ENCODE measurements at places on chromosomes 6 and 20.

DNA sequence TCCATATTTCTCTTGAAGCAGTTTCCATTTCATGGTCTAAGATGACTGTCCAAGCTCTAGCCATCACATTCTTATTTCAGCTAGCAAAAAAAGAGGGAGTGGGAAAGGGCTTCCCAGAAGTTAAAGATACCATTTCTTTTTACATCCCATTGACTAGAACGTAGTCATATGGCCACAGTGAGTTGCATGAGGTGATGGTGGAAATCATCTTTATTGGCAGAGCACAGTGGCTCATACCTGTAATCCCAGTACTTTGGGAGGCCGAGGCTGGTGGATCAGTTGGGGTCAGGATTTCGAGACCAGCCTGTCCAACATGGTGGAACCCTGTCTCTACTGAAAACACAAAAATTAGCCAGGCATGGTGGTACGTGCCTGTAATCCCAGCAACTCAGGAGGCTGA, 99.6 kb downstream of the ISM1 start:
- no peak for DNase-seq

- no peak for DNase-seq
Observed at GRCh38 chr20:57031867-57032355, 234.5 kb downstream of the BMP7 start.

- DNase-seq: no peak
Observed at GRCh38 chr6:79070206-79070825, 7.7 kb downstream of the PHIP start.

GRCh38 chr6:4912559-4912958, 91.3 kb downstream of the RPP40 start:
- no peak for DNase-seq

GRCh38 chr6:155187106-155187505, 76.7 kb upstream of the CLDN20 start:
- no peak for DNase-seq

DNA sequence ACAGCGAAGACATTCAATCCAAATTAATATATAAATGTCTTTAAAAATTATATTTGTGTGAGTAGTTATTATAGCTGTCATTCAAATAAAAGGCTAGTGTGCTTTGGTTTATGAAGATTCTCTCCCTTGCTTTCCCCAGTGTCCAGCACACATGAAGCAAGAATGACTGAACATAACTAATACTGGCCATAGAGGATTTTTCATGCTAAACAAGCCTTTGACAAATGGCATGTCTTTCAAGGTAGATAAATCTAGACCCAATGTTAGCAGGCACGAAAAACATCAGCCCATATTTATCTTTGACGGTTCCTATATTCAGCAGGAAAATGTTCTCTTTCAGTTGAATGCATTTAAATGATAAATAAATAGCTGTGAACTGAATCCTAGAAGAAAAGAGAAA, 1234.4 kb downstream of the EPHA7 start:
- DNase-seq: no peak

DNA sequence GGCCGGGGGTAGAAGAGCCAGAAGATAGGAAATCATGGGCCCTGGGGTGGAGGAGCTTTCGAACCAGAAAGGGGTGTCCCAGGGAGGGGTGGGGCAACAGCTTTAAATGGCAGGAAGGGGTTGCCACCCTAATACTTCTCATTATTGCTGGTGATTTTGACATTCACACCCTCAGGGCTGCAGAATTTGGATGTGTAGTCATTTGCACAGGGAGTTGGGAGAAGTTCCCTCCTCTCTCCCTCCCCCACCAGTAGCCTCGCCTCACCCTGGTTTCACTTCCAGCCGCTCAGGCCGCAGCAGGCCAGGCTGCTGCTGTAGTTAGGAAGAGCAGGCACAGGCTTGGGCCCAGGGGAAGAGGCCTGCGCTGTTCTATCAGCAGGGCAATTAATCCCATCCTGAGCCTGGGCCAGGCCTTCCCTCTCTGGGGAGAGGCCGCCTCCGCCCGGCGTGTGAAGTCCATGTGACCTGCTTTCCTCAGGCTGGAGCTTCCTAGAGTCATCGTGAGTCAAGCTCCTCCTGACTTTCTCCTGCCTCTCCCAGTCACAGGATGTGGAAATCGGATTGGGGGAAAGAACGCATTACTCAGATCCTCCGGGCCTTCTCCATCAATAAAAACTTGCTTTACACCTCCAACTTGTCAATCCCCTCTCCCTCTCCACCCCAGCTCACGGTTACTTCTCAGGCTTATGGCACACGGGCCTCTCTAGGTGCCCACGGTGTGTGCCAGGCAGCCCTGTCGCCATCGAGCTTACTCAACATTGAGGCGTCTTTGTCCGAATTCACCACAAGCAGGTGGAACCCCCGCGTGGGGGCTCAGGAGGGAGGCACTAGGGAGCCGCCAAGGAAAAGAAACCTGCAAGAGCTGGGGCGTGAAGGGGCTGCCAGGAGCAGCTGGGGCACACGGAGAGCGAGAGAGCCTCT, 7.8 kb downstream of the ADTRP start:
- no peak for DNase-seq

DNA sequence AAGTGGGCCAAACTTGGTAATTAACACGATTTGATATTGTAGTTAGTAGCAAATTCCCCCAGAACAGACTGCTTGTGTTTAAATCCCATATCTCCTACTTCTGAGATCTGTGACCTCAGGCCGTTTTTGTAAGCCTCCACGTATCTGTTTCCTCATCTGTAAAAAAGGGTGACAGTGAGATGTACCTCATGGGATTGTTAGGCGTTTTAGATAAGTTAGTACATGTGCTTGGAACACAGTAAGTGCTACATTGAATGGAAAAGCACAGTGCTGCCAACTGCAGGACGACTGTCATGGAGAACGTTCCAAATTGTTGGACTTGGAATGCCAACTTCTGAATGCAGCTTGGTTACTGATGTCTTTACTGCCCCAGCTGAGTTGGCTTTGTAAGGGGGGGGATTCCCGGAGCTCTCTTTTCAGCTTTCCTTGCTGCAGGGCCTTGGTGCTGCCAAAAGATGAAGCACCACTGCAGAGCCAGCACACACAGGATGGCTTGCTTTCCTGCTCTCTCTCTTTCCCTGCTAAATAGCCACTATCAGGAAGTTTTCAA, 108.6 kb downstream of the OPN5 start:
- DNase-seq: no peak

DNA sequence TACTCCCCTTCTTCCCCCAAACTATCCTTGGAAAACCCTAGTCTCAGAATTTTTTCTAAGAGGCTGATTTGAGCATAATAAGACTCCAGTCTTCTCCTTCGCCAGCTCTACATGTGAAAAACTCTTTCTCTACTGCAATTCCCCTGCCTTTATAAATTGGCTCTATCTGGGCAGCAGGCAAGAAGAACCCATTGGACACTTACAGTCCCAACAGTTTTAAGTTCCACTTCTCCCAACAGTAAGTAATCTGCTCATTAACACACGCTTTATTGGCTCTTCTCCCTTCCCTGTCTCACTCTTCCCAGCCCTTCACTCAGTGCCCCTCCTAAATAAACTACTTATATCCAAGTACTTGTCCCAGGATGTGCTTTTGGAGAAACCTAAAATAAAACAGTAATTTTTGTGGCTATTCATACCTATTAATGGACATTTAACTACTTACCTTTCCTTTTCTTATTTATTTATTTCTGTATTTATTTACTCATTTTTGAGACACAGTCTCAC, 11.1 kb upstream of the DDR1 start:
- no peak for DNase-seq

DNA sequence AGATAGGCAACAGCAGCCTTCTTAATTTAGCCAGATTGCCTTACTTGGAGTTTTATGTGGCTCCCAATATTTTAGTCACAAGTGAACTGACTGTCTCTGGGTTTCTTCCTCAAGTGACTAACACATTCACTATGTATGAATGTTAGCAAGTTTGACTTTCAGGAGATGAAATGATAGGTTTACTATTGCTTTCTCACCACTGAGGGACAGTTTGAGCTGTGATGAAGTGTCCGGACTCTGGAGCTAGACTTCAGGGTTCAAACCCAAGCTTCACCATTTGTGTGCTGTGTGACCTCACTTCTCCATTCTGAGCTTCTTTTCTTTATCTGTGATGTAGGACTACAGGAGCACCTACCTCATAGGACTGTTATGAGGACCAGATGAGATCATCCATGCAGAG, 8.2 kb downstream of the DHX35 start:
- DNase-seq: no peak

GRCh38 chr20:59214606-59215547, 51.3 kb downstream of the ZNF831 start:
- no peak for DNase-seq
